T-cell (primary cell): ENCODE measurements at places on chromosomes 4 and X. TPM values are rescaled to one million over a fixed set of nuclear protein-coding genes. Genes with fewer than 3 reads are reported as not detected.

The GAGE12H gene
- not detected for total RNA-seq

GRCh38 chr4:112592717-112593116 lies 44.0 kb downstream of the ZGRF1 start:
- H3K27ac ChIP-seq = no peak overlapping the region
- no peaks in the 10 kb centered on the region for H3K4me1 ChIP-seq
- H3K4me3 ChIP-seq = no peak overlapping the region

DNA sequence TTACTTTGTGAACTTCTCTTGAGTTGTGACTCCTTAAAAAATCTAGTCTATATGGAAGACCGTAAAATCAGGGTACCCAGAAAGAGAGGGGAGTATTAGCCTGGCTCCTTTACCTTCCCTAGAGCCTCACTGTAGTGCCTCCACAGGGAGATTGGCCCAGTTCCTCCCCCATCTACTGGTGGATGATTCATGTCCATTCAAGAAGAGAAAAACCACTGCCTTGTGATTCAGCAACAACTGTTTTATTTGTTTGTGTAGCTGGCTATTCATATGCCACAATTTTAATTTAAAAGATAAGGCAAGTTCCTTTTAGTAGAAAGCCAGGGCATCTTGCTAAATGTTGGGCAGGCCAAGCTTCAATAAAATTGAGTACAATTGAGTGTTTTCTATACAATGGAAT lies 221.8 kb upstream of the KCNIP4 start:
- no peak overlapping the region for H3K4me3 ChIP-seq
- no peaks in the 10 kb centered on the region for H3K4me1 ChIP-seq
- H3K36me3 ChIP-seq = no peaks in the 10 kb centered on the region
- H3K27ac ChIP-seq = no peak overlapping the region
- no peak for DNase-seq

The EPGN gene
- not detected for total RNA-seq

DNA sequence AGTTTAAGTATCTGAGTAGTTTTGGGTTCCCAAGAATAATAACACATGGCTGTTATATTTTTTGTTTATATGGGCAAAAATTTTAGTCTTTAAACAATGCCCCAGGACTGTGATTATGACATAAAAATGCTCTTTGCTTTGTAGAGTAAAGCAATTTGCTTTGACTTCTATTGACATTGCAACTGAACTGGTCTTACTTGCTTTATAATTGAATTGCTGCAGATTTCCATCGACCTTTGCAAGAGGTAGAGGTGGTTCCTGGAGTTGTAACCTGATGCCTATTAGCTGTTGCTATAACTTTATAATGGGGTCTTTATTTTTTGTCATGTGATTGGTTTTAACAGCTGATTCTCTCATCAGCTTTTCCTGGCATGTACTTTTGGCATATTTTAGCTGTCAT lies 302.9 kb downstream of the ARHGAP10 start:
- no peaks in the 10 kb centered on the region for H3K27me3 ChIP-seq
- no peaks in the 10 kb centered on the region for H3K36me3 ChIP-seq
- no peaks in the 10 kb centered on the region for H3K4me1 ChIP-seq

The DIAPH2 gene
- total RNA-seq = 10.8 TPM

GRCh38 chr4:2862528-2862927 lies 18.9 kb downstream of the ADD1 start:
- no peaks in the 10 kb centered on the region for H3K36me3 ChIP-seq
- no peak for DNase-seq
- no peak overlapping the region for H3K27ac ChIP-seq
- no peak overlapping the region for H3K4me3 ChIP-seq

- H3K4me3 ChIP-seq = peak overlapping the region; percentile 12
- peak; percentile 59 for DNase-seq
- H3K36me3 ChIP-seq = no peaks in the 10 kb centered on the region
- no peaks in the 10 kb centered on the region for H3K27me3 ChIP-seq
These were observed 25.4 kb upstream of the TNIP3 start for GRCh38 chr4:121189326-121190215.

GRCh38 chr4:43718369-43718768 lies 730.2 kb downstream of the KCTD8 start:
- H3K4me1 ChIP-seq = no peaks in the 10 kb centered on the region
- no peak overlapping the region for H3K27ac ChIP-seq
- no peaks in the 10 kb centered on the region for H3K36me3 ChIP-seq
- H3K4me3 ChIP-seq = no peak overlapping the region
- DNase-seq = no peak
- H3K27me3 ChIP-seq = no peaks in the 10 kb centered on the region
